RPMI7951 (cell line): ENCODE measurements at places on chromosomes 1 and 21. TPM values are rescaled to one million over a fixed set of nuclear protein-coding genes. Genes with fewer than 3 reads are reported as not detected.

The CDA gene
- total RNA-seq, result 23.9 and 24.9 TPM in 2 replicates

The KIF17 gene
- not detected in 2 replicates for total RNA-seq

The PLPPR5 gene
- 0.20 and 0.24 TPM in 2 replicates for total RNA-seq

The VCAM1 gene
- total RNA-seq, result 8.5 and 8.6 TPM in 2 replicates

The KRTAP13-2 gene
- not detected in 2 replicates for total RNA-seq

The CFHR2 gene
- total RNA-seq, result not detected in 2 replicates

The SLC66A1 gene
- total RNA-seq, result 15.4 and 18.4 TPM in 2 replicates

The LCE3A gene
- total RNA-seq, result not detected in 2 replicates

The GGPS1 gene
- total RNA-seq, result 30.0 and 37.7 TPM in 2 replicates

The MATN1 gene
- 0.20 and 0.48 TPM in 2 replicates for total RNA-seq

The HSF2BP gene
- total RNA-seq, result 0.49 and 0.96 TPM in 2 replicates

DNA sequence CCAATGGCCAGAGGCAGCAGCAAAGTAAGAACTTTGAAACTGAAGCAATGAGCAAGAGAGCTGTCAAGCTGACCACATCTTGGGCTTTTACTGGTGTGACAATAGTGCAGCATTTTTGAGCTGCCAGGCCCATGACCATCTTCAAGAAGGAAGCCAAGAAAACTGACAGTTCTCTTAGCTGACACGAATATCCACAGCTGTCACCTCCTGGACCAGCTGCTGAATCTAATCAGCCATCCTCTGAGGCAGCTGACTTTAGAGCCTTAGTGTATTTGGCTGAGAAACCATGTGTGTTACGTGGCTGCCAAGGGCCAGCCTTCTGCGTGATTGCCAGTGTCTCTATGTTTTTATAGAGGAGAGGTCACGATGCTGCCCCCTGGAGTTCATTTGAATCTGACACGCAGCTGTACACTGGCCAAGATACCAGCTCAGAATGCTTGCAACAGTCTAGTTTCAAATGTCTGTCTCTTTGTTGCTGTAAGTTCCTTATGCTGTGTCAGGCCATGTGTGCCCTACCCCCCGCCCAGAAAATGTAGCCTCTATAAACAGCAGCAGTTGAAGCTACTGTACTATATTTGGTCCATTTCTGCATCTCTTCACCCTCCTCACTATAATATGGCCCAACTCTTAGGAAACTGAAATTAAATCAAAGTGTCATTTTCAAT lies 39.7 kb downstream of the PALMD start:
- peak; percentile 89 for DNase-seq

DNA sequence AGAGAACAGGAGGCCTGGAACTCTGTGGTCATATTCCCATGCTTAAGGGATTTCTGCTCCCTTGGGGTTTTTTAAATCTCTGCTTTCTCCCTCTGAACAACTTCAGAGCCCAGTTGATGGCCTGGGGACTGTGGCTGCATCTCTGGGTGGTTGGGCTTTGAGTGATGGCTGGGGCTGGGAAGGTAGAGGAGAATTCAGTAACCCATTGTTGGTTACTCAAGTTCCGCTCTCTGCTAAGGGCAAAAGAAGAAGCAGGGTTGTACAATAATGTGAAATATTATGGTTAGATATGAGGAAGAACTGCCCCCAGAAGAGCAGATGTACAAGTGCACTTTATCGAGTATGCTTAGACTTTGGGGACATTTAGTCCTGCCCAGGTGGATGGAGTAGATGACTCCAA lies 72.1 kb upstream of the CNTN2 start:
- DNase-seq, result no peak

- DNase-seq, result no peak
These were observed 5.7 kb upstream of the OR2L5 start for GRCh38 chr1:248007778-248008177.

DNA sequence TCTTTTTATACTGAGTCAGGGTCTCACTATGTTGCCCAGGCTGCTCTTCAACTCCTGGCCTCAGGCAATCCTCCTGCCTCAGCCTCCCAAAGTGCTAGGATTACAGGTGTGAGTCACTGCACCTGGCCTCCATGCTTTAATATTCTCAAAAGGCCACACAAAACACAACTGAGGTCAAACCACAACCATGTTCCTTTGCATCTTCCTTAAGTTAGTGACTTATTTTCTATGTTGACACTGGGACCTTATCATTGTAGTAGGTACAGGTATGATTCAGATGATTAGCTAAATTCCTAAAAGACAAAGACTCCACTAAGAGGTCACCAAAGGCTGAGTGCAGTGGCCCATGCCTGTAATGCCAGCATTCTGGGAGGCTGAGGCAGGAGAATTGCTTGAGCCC lies 131.9 kb upstream of the ATP1B1 start:
- DNase-seq, result no peak

- no peak for DNase-seq
These were observed 42.2 kb upstream of the USP1 start for GRCh38 chr1:62394646-62395045.

DNA sequence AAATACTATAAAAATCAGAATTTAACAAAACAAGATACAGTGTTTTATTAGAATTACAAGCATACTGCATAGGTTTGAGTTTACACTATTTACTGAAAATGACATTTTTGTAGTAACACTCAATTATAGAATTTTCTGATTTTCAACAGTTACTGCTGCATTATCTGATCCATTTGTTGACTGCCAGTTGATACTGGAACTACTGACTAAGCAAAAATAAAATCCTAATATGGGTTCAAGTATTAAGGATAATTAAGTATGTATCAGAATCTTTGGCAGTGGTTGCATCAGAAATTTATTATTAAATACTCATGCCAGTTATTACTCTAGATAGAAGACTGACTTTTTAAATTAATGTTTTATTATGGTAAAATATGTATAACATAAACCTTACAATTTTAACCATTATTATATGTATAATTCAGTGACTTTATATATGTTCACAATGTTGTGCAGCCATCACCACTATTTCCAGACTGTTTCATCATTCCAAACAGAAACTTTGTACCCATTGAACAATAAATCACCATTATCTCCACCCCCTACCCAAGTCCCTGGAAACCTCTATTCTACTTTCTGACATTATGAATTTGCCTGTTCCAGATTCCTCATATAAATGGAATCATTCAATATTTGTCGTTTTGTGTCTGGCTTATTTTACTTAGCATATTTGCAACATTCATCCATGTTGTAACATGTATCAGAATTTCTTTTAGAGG lies 58.2 kb upstream of the GPR88 start:
- DNase-seq, result no peak

- DNase-seq, result no peak
These were observed 18.2 kb downstream of the NUAK2 start for GRCh38 chr1:205303247-205303888.

- DNase-seq, result no peak
These were observed 43.7 kb downstream of the FMO3 start for GRCh38 chr1:171134204-171134923.

DNA sequence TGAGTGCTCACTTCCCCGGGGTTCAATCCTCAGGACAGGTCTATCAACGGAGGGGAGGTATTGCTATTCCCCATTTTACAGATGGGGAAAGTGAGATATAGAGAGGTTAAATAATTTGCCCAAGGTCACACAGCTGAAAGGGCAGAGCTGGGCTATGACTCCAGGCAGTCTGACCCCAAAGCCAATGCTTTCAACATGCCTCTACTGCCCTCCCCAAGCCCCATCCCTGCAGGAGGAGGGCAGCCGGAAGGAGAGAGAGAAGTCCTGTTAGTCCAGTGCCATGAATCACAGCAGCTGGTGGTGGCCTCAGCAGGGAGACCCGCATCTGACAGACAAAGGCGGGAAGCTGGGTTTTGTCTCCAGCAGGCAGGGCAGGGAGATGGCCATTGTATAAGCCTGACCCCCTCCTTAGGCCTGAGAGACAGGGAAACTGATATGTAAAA lies 20.0 kb upstream of the CLIC4 start:
- peak; percentile 89 for DNase-seq

DNA sequence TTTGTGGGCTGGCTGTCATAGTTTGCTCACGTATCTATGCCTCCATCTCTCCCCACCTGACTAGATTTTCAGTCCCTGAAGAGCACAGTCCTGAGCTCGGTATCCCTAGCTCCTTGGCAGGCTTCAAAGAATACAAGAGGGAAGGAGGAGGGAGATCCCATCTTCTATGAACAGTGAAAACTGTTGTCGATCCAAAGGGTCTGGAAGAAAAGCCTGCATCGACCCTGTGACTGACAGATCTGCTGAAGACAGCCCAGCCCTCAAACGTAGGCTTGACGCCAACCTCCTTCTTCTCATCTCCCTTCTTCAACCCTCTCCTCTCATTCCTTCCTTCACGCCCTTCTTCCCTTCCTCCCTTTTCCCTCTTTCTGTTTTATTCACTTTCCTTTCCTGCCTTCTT lies 13.3 kb upstream of the ADORA1 start:
- DNase-seq, result no peak

DNA sequence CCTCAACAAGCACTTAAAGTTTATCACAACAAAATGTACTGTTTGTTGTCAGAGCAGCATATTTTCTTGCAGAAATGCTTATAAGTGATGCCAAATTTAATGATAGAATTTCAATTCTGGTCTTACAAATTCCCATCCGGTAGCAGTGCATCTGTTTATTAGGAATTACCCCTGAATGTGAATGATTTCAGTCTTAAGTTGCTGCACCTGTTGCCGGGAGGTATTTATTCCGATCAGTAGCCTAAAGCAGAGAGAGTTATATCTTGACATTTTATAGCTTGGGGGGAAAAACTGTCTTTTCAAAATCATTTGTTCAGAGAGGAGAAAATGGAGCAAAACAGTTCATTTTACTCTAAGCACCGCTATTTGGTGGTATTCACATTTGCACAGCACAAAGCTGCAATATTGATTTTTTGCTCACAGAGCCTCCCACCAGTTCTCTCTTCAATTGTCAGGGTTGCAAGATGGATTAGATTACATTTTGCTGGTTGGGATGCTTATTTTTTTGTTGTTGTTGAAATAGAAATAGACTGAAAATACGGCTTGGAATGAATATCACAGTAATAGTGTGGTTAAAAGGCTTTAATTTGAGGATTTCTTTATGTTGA lies 98.6 kb downstream of the ADGRL2 start:
- DNase-seq, result no peak
